ENCODE measurements at places on chromosomes 5 and 9. TPM values are rescaled to one million over a fixed set of nuclear protein-coding genes. Genes with fewer than 3 reads are reported as not detected.

DNA sequence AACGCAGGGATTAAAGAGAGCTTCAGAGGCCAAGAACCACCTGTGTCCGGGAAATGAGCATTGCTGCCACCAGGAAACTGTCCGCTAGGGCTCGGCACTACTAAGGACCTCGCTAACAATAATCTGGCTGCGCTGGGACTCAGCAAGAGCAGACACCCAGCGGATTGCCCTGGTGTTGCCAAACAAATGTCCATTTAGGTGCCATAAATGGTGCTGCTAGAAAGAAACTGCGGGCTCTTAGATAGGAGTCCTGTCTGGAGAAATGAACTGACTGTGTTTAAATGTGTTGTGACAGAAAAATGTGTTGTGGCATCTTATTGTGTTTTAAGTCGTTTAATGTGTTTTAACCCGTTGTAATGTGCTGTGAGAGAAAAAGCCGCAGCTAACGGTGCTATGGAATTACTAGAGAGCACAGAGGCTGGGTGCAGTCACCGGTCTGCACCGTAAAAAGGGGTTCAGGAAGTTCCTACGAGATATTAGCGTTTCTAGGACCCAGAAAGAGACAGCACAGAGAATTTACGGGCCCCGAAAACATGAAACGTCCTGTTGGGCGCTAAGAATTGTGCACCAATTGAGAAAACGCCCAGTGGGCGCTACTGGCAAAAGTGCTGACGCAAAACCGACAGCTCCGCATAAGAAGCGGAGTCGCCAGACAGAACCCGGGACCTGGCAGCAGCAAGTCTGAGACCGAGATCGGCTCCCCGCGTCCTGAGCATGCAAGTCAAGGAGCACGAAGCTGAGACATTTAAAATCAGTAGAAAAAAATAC lies 90.6 kb downstream of the ANXA2R start:
- peak; percentile 96 for DNase-seq

DNA sequence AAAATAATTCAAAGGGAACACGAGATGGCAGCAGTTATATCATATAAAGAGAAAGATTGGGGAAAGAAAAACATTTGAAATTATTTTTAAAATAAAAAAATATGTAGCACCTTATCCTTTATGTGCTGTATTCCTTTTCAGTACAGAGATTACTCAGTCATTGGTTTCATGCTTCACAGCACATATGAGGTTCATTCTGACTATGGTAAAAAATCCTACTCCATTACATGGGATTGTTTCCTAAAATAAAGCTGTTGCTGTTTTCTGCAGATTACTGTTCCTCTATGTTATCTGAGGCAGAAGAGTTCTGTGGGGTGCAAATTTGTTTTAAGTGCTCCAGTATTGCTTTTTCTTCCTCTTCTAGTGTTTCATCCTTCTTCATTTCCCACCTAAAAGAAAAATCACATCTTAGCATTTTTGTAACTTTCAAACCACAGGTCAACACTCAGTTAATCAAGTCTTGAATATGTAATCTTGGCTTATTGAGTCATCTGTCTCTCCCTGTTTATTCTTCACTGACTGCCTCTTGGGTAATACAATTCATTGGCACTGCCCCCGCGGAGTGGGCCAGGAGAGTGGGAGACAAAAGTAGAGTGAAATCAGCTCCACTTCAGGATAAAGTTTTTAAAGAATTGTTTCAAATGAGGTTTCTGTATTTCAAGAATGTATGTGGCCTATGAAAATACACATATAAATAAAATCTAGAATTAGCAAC lies 412.5 kb upstream of the POU5F2 start:
- DNase-seq = no peak

DNA sequence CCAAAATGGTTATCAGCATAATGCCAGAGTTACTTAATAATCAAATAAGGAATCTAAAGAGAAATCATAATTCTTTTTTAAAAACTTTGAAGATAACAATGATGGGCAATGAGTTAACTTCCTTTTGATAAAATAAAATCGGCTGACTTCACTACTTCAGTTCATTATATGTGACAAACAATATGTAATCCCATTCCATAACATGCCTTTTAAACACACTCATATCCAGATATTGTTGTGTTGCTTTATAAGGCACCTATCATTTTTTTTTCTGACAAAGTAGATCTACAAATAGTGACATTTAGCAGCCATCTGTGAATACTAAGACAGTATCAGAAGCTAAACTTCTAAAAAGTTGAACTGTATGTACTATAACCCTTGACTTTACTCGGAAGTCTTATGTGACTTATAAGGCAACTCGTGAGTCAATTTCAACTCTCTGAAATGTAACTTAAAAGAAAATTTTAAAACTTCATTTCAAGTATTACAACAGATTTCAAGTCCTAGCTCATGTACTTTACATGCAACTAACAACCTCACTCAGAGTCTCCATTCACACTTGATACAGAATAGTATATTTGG lies 7.5 kb downstream of the ADAMTS6 start:
- DNase-seq = peak; percentile 71

DNA sequence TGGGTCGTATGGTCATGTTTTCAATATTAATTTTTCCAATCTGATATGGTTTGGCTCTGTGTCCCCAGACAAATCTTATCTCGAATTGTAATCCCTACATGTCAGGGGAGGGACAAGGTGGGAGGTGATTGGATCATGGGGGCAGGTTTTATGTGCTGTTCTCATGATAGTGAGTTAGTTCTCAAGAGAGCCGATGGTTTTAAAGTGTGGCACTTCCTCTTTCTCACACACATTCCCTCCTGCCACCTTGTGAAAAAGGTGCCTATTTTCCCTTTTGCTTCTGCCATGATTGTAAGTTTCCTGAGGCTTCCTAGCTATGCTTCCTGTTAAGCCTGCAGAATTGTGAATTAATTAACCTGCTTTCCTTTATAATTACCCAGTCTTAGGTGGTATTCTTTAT lies 309.1 kb upstream of the GRIN3A start:
- no peak for DNase-seq

DNA sequence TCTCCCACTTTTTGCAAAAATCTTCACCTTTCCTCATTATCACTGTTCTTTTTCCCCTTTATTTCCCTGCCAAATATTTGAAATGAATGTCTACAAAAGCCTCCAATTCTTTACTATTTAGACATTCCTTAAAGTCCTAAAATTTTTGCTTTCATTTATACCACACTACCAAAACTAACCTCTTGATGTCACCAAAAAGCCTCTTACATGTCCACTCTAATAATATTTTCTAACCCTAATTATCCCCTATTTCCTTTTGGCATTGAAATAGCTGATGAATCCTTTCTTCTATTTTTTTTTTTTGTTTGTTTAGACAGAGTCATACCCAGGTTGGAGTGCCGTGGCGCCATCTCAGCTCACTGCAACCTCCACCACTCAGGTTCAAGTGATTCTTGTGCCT lies 32.3 kb upstream of the NRG2 start:
- peak; percentile 6 for DNase-seq

DNA sequence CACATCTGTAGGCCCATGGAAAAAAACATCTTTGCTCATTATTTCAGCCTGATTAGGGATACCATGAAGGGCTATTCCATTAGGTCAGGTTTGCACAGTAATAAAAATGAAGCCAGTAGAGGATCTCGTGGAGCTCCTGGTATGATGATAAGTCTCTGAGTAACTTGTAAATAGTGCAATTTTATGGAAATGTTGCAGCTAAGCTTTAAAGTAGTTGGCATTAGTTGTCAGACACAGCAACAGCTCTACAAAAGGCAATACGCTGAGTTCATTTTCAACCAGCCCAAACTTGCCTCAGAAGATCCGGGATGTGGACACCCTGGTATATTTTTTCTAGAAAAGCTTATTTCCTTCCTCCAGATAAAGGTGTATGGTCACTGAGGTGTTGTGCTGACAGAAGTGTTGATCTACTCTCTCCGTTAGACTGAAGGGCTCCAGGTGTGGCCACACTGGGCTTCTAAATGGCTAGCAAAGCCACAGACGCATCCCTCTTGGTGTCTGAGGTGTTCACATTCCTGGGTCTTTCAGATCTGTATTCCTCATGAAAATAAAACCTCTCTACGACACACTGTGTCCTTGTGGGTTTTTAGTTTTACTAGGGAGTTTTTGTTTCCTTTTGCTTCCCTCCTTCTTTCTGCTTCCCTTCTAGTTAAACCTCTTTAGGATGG lies 141.6 kb downstream of the GHR start:
- no peak for DNase-seq

GRCh38 chr9:122562134-122562760 lies 9.3 kb downstream of the OR1N2 start:
- no peak for DNase-seq

GRCh38 chr5:44619875-44620610 lies 188.7 kb upstream of the MRPS30 start:
- no peak for DNase-seq

- no peak for DNase-seq
These were observed 18.1 kb upstream of the DMRT2 start for GRCh38 chr9:1031951-1032601.

GRCh38 chr9:90880669-90881068 lies 79.0 kb downstream of the SYK start:
- DNase-seq = no peak

DNA sequence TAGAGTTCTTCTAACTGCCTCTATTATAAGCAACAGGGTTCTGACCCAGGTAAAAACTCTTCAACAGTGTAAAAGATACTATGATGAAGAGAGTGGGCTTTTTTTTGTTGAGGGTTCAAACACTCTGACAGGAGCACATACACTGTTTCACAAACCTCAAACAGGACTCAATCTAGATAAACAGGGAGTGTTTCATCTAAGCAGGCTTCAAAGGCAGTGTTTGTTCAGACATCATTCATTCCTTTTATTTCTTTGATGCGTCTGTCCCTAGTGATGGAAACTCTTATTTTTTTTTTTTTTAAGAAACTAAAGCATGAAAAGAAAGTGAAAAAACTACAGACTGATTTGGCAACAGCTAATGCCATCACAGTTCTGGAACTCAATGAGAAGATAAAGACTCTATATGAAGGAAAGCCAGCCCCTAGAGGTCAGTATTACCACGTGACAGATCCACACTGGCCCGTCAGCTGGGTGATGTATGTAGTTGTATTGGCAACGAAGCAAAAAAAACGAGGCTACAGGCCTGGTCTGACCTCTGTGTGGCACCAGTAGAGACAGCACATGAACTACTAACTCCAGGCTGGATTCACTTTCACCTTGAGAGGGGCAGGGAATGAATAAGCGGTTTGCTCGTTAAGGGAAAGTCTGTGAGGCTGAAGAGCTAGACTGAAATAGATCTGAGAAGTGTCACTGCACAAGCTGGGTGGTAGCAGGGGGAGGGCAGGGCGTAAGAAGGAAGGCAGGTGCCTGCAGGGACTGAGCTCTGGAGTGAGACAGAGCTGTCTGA lies 172.2 kb downstream of the CCDC192 start:
- peak; percentile 84 for DNase-seq

DNA sequence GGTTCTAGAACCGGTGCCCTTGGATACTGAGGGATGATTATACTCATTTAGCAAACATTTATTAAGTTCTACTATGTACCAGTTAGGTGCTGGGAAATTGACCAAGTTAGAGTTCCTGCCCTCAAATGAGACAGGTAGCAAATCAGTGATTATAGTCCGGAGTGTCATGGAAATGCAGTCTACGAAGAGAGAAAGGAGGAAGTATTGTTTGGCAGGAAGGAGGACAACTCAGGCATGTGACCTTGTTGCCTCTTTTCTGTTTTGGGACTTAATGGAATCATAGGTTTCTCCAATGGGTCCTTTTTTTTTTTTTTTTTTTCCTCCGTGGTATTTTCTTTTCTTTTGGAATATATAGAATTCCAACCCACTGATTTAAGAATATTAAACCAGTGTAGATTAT lies 28.0 kb downstream of the OSTF1 start:
- peak; percentile 54 for DNase-seq

DNA sequence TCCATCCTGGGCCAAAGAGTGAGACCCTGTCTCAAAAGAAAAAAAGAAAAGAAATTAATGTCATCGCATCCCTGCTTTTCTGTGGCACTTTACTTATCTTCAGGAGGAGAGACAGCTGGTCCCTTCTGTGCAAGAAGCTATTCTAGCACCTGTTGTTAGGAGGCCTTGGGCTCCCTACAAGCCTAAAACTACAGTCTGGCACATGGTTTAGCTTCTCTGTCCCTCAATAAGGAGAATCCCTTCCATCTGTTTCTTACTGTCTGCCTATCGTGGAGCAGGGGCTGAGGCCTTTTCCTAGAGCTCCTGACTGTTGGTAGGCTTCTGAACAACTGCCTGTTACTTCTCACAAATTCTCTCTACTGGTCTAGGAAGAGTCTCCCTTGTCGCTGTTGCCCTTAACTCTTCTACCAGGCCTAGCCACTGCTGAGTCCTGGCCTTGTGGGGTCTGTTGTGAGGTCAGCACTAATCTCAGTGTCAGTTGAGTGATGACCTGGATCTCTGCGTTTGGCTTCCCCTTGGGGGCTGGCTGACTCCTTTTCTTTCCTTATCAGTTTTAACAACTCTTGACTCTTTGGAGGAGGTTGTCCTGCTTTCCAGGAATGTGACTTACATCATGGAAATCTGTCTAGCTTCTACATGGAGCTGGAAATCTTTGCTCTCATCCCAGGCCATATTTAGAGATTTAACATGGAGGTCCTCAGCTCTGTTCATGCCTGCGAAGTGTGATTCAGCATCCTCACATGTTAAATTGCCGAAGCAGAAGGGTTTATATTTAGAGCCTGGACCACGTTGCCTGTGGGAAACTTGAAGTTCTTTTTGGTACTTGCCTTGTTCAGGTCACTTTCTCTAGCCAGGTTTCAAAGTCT lies 5.7 kb upstream of the GARNL3 start:
- no peak for DNase-seq

GRCh38 chr5:151775025-151775606 lies 3.4 kb downstream of the G3BP1 start:
- no peak for DNase-seq

- peak; percentile 91 for DNase-seq
These were observed 182.8 kb upstream of the SLC27A6 start for GRCh38 chr5:128782446-128782845.

- DNase-seq = no peak
These were observed 279.7 kb downstream of the EBF1 start for GRCh38 chr5:158819840-158820620.

GRCh38 chr9:91716815-91717214 lies 233.2 kb downstream of the ROR2 start:
- no peak for DNase-seq

GRCh38 chr9:116327701-116328405 lies 174.3 kb downstream of the PAPPA start:
- DNase-seq = no peak

- DNase-seq = no peak
These were observed 611 bp downstream of the PCDHA3 start for GRCh38 chr5:140801494-140801841.

- DNase-seq = peak; percentile 70
These were observed 237.4 kb upstream of the PTGER4 start for GRCh38 chr5:40442346-40442745.

- DNase-seq = no peak
These were observed 49.9 kb upstream of the MARCHF11 start for GRCh38 chr5:16229357-16229940.

HAVCR1 gene
- total RNA-seq = not detected

TMEM252 gene
- not detected for total RNA-seq

N4BP3 gene
- 23.8 TPM for total RNA-seq

ENTREP1 gene
- total RNA-seq = 11.1 TPM

PDCD1LG2 gene
- total RNA-seq = 1.4 TPM

KCNT1 gene
- not detected for total RNA-seq

NUP155 gene
- total RNA-seq = 23.4 TPM

LCN1 gene
- total RNA-seq = not detected

NUTM2G gene
- not detected for total RNA-seq

CARTPT gene
- total RNA-seq = not detected

RICTOR gene
- 22.8 TPM for total RNA-seq
